ENCODE measurements at places on chromosomes 4 and X.

DNA sequence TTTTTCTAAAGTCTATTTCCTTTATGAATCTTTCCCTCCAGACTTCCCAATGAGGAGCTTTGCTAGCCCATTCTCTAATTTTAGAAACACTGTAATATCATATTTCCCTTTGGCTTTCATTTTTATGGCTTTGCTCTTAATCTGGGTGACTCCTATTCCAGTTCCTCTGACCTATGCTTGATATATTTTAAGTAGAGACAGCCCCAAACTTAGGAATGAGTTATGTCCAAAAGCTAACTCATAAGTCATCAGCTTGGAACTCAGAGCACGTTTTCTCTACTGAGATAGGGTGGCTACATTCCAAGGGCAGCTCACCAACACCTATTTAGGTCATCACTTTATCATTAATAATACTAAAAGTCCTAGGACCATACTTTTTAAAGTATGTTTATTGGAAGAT, 77.8 kb downstream of the OR13H1 start:
- DNase-seq: peak; percentile 42

DNA sequence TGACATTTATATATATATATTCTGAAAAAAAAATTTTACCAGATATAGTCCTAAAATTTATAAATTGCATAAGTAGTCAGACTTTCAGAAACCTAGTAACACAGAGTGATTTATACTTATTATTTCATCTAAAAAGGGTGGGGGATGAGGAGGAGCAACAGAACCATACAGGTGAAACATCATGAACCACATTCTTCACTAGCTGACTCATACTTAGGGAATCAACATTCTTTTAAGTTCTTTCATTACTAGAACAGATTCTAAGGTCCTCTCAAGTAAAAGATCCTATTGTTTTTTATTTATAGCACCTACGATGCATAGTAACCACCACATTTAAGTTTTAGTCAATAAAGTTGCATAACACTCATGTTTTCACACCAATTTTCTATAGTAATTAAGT, 166.1 kb downstream of the LRBA start:
- DNase-seq: no peak

DNA sequence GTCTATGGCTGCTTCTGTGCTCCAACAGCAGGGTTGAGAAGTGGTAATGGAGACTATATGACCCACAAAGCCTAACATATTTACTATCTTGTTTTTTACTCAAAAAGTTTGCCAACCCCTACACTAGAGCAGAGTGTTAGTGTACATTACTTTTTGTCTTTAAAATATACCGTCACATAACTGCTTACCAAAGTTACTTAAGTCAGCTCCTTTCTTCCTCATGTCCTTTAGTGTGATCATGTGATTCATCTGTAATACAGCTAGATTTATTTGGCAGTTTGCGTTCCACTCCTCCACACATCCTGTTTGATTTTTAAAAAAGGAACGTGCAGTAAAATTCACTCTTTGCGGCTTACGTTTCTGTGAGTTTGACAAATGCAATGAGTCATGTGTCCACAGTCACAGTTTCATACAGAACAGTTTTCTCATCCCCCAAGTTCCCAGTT, 162.4 kb upstream of the GPRIN3 start:
- DNase-seq: peak; percentile 89

- peak; percentile 42 for DNase-seq
Measured at GRCh38 chr4:17468619-17469221, 43.2 kb downstream of the QDPR start.

DNA sequence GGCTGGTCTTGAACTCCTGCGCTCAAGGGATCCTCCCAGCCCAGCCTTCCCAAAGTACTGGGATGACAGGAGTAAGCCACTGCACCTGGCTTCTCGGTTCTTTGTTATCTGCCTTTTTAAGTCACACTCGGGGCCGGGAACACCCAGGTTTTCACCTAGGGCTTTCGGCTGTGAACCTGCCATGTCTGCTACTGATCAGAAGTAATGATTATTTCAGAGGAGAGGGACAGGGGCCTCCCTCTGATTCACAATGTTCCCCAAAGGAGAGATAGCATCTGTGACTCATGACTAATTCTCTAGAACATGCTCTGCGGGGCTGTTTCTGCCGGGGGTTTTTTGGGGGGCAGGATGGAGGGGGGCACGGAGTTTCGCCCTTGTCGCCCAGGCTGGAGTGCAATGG, 26.9 kb downstream of the CRLF2 start:
- no peak for DNase-seq

DNA sequence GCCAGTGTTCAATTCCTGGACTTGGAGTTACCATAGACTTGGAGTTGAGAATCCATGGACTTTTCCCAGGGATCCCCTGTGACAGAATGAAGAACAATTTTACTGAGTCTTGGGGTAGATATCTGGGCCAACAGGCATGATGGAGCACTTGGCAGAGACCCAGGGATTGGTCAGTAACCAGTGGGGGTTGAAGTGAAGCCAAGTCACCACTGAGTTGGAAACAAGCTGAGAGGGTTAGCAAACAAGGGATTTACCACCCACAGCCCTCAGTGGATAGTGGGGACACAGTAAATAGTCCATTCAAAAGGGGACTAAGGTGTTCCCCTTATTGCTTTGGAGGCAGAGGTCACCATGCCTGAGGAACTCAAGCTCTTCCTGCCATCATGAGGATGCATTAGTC, 281.7 kb downstream of the PPP1R2C start:
- no peak for DNase-seq

GRCh38 chrX:10047133-10047532, 80.0 kb downstream of the CLDN34 start:
- DNase-seq: no peak
